H1 (cell line): ENCODE measurements at places on chromosomes 4 and X. TPM values are rescaled to one million over a fixed set of nuclear protein-coding genes. Genes with fewer than 3 reads are reported as not detected.

The CCSER1 gene
- total RNA-seq = 0.84 and 0.90 TPM in 2 replicates

The MAGEA9B gene
- total RNA-seq = not detected in 2 replicates

The RRH gene
- total RNA-seq = not detected in 2 replicates

The MAOA gene
- total RNA-seq = 6.1 and 8.2 TPM in 2 replicates

The OTOP1 gene
- not detected in 2 replicates for total RNA-seq

The EFHC2 gene
- total RNA-seq = 3.3 and 3.4 TPM in 2 replicates

The PARM1 gene
- total RNA-seq = 5.2 and 5.3 TPM in 2 replicates
